ENCODE measurements at places on chromosomes 5 and 9. TPM values are rescaled to one million over a fixed set of nuclear protein-coding genes. Genes with fewer than 3 reads are reported as not detected.

C5orf58 gene
- total RNA-seq: not detected

PLPP7 gene
- total RNA-seq: 0.14 TPM

PCDHGB6 gene
- 0.62 TPM for total RNA-seq

PGM5 gene
- total RNA-seq: not detected

TAS2R1 gene
- total RNA-seq: not detected

ANKRD55 gene
- not detected for total RNA-seq

MARVELD2 gene
- total RNA-seq: 9.3 TPM

DNA sequence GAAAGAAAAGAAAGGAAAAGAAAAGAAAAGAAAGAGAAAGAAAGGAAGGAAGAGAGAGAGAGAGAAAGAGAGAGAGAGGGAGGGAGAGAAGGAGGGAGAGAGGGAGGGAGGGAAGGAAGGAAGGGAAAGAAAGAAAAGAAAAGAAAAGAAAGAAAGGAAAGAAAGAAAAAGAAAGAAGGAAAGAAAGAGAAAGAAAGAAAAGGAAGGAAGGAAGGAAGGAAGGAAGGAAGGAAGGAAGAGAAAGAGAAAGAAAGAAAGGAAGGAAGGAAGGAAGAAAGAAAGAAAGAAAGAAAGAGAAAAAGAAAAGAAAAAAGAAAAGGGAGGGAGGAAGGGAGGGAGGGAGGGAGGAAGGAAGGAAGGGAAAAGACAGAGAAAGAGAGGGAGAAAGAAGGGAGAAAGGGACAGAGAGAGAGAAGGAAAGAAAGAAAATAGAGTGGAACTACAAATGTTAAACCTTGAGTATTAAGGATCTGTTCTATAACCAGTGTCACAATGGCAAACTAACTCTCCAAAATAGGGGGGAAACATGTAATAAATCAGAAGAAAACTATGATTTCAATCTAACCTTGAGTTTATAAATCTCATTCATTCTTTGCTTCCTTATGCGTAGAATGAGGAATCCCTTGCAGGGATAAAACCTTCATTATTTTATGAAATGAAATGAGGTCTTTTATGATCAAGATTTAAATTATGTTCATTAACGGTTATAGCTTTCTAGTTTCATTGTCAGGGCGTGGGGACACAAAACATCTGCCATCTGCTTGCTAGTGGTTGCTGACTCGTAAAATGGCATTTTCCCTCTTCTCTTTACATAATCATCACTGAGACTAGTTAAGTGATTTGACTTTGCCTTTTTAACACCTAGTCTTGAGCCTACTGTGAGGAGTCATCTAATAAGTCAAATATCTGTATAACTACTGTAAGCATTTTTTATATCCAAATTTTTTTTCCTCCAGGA is 40.7 kb upstream of the RAD23B start:
- no peak for DNase-seq

DNA sequence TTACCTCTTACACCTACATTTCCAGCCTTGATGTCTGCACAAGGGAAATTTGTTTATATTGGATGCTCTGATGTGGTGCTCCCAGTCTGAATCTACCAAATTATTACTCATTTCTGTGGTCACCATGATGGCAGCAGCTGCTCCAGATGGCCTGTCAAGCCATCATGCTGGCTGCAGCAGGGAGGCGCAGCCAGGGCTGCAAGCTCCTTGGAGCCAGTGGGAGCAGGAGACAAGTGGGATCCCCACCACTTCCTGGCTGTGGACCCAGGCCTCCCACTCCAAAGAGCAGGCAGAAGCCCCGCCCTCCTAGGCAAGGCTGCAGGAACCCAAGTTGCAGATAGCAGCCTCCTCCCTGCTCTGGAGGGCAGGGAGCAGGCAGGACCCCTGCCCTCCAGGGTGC is 241.1 kb upstream of the ATP10B start:
- no peak for DNase-seq

- DNase-seq: no peak
These were observed 39.4 kb upstream of the MAP1B start for GRCh38 chr5:72067682-72068470.

- no peak for DNase-seq
These were observed 20.3 kb downstream of the QSOX2 start for GRCh38 chr9:136225366-136225747.

DNA sequence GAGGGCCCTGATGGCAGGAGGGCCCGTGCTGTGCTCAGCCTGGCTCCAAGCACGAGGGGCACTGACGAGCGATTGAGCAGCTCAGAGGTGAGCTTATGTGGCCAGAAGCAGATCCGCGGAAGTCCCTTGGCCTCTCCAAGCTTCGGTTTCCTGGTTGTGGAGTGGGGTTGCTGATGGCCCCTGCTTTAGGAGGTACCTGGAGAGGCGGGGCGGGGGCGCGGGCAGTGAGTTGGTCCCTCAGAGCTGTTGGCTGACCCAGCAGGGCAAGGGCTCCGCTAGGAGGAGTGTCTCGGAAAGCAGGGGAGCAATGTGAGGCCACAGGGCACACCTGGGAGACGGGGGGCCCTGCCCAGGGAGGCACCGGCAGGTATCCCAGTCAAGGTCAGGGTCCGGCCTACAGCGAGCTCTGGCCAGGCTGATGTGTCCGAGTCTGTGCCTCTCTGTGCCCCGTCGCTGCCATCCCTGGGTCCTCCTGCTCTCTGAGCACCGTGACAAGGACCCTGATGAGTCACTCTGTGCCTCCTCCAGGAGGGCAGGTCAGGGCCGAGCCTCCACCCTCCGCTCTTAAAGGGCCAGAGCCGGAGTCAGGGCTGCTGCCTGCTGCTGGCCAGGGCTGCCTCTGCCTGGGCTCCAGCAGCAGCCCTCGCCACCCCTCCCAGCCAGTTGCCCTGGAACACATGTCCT is 14.8 kb downstream of the NCS1 start:
- DNase-seq: peak; percentile 68

DNA sequence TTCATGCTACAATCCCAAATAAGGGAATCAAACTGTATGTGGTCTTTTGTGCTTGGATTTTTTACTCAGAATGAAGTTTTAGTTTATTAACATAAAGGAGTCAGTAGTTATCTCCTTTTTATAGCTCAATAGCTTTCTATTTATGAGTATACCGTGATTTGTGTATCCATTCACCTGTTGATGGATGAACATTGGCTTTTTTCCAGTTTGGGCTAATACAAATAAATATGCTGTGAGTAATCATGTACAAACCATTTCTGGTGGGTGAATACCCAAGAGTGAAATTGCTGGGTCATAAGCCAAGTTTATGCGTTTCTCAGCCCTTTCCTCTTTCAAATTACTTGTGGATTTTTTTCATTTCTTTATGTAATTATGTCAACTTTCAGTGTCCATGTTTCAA is 395.3 kb downstream of the OSTF1 start:
- no peak for DNase-seq
